Activated T-cell treated with anti-CD3 and anti-CD28 coated beads, Interleukin-2, amount 50 U/mL, for 72 hours (primary cell): ENCODE measurements at places on chromosomes 1 and 21. TPM values are rescaled to one million over a fixed set of nuclear protein-coding genes. Genes with fewer than 3 reads are reported as not detected.

The FHAD1 gene
- total RNA-seq: 0.49 TPM

The TMEM61 gene
- not detected for total RNA-seq

The CSMD2 gene
- total RNA-seq: not detected

The PAQR7 gene
- total RNA-seq: 5.1 TPM

The OR2T6 gene
- total RNA-seq: not detected

The SYCP1 gene
- not detected for total RNA-seq

The AADACL3 gene
- total RNA-seq: not detected

The ZNF695 gene
- total RNA-seq: 6.3 TPM

DNA sequence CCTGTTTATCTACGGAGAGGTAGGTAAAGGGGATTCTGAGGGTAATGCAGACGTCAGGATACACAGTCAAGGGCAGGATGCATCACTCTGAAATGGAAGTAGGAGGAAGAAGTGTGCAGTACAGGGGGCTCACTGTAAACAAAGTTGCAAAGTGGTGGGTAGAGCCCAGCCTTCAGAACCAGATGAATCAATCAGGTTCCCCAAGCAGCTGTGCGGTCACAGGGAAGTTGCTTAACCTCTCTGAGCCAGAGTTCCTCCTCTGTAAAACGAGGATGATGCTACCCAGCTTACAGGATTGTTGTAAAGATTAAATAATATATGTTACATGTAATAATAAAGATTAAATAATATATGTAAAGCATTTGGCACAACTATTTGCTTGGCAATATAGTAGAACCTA, 13.5 kb upstream of the MYOM3 start:
- H3K36me3 ChIP-seq: peaks cover 3% of the 10 kb centered on the region
- no peak overlapping the region for H3K4me3 ChIP-seq
- H3K4me1 ChIP-seq: no peaks in the 10 kb centered on the region

- no peak overlapping the region for H3K27ac ChIP-seq
- peaks cover 14% of the 10 kb centered on the region for H3K27me3 ChIP-seq
- no peak for DNase-seq
Measured at GRCh38 chr1:232662910-232663309, 33.0 kb upstream of the SIPA1L2 start.

- no peak overlapping the region for H3K4me3 ChIP-seq
- no peaks in the 10 kb centered on the region for H3K4me1 ChIP-seq
- H3K36me3 ChIP-seq: no peaks in the 10 kb centered on the region
- H3K27me3 ChIP-seq: no peaks in the 10 kb centered on the region
Measured at GRCh38 chr1:99326215-99326949, 62.1 kb downstream of the PLPPR4 start.

GRCh38 chr1:2379733-2380404, 11.5 kb downstream of the MORN1 start:
- no peak for DNase-seq
- H3K27me3 ChIP-seq: no peaks in the 10 kb centered on the region
- H3K4me1 ChIP-seq: no peaks in the 10 kb centered on the region
- no peak overlapping the region for H3K27ac ChIP-seq
- H3K4me3 ChIP-seq: no peak overlapping the region

- DNase-seq: no peak
- H3K36me3 ChIP-seq: no peaks in the 10 kb centered on the region
- no peak overlapping the region for H3K27ac ChIP-seq
- H3K4me1 ChIP-seq: no peaks in the 10 kb centered on the region
- H3K27me3 ChIP-seq: peaks cover 5% of the 10 kb centered on the region
Measured at GRCh38 chr1:7378346-7379130, 392.6 kb upstream of the VAMP3 start.

DNA sequence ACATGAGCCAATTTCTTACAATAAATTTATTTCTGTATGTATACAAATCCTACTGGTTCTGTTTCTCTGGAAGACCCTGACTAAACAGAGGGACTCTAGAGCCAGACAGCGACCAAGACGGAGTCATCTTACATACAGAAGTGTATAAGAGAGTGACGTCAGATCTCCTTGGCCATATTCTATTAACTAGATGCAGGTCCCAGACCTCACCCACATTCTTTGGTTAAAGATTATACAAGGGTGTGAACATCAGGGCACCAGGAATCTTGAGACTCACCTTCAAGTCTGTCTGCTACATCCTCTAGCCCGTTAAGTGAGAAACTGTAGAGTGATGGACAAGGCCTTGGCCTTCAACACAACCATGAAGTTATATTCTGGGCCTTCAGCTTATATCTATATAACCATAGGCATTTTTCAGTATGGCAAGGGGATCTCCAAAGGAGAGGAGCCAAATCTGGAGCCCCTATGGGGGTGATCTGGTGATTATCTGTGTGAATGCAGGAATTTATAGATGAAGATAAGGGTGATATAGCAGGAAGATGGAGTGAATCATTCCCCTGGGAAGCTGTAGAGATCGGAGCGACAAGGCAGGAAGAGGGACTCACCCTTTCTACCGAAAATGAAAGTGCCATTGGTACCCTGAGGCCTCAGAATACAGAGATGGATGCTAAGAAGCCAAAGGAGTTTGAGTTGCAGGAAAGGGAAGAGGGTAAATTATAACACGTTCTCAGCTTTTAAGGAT, 83.9 kb downstream of the ADAMTS1 start:
- H3K27ac ChIP-seq: no peak overlapping the region
- H3K4me1 ChIP-seq: no peaks in the 10 kb centered on the region
- no peak overlapping the region for H3K4me3 ChIP-seq
- no peaks in the 10 kb centered on the region for H3K27me3 ChIP-seq
- no peak for DNase-seq
- no peaks in the 10 kb centered on the region for H3K36me3 ChIP-seq

- DNase-seq: no peak
- H3K36me3 ChIP-seq: no peaks in the 10 kb centered on the region
- no peaks in the 10 kb centered on the region for H3K4me1 ChIP-seq
- no peak overlapping the region for H3K4me3 ChIP-seq
- no peak overlapping the region for H3K27ac ChIP-seq
Measured at GRCh38 chr1:153583976-153584375, 18.3 kb upstream of the S100A2 start.

DNA sequence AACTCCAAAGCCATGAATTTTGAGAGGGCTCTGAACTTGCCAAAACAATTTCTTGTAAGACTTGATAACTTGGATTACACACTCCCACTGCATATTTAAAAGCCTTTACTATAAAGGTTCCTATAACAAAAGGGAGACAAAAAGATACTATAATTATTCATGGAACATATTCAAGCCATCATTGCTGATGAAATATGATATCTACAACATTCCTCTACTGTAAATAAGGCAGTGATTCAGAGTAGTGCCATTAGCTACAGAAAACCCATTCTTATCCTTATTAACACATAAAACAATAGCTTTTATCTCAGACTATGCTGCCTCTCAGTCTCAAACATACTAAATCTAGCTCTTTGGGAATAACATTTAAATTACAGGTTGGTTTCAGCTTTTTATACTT, 675.5 kb upstream of the CXADR start:
- H3K27ac ChIP-seq: no peak overlapping the region
- H3K27me3 ChIP-seq: no peaks in the 10 kb centered on the region
- no peaks in the 10 kb centered on the region for H3K4me1 ChIP-seq
- no peaks in the 10 kb centered on the region for H3K36me3 ChIP-seq

DNA sequence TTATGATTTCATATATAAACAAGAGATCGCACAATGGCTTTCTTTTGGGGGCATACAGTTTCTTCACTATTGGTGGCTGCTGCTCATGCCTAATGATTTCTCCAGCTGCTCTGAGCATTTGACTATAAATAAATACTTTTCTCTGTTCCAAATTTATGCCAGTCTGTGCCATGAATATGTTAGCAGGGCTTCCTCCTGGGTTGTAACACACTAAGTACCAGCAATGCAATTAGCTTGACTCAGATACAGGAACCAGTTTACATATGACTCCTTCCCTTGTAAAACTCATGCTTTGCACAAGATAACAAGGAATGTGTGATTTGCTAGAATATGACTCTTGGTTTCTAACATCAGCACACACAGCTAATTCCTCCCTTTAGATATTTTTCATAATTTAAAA, 1629.7 kb downstream of the NCAM2 start:
- H3K27ac ChIP-seq: no peak overlapping the region
- H3K36me3 ChIP-seq: no peaks in the 10 kb centered on the region
- no peak for DNase-seq
- no peaks in the 10 kb centered on the region for H3K4me1 ChIP-seq
- H3K4me3 ChIP-seq: no peak overlapping the region
- no peaks in the 10 kb centered on the region for H3K27me3 ChIP-seq

- H3K4me1 ChIP-seq: peaks cover 46% of the 10 kb centered on the region
- H3K4me3 ChIP-seq: peak overlapping the region; percentile 94
- peaks cover 2% of the 10 kb centered on the region for H3K36me3 ChIP-seq
- peak; percentile 89 for DNase-seq
- H3K27ac ChIP-seq: peak overlapping the region; percentile 91
- no peaks in the 10 kb centered on the region for H3K27me3 ChIP-seq
Measured at GRCh38 chr1:2300851-2301606, 72.9 kb downstream of the SKI start.

GRCh38 chr21:42348762-42349161, 2.0 kb downstream of the TFF2 start:
- no peaks in the 10 kb centered on the region for H3K27me3 ChIP-seq
- no peaks in the 10 kb centered on the region for H3K36me3 ChIP-seq
- H3K4me1 ChIP-seq: no peaks in the 10 kb centered on the region
- no peak overlapping the region for H3K27ac ChIP-seq
- H3K4me3 ChIP-seq: no peak overlapping the region
- no peak for DNase-seq

DNA sequence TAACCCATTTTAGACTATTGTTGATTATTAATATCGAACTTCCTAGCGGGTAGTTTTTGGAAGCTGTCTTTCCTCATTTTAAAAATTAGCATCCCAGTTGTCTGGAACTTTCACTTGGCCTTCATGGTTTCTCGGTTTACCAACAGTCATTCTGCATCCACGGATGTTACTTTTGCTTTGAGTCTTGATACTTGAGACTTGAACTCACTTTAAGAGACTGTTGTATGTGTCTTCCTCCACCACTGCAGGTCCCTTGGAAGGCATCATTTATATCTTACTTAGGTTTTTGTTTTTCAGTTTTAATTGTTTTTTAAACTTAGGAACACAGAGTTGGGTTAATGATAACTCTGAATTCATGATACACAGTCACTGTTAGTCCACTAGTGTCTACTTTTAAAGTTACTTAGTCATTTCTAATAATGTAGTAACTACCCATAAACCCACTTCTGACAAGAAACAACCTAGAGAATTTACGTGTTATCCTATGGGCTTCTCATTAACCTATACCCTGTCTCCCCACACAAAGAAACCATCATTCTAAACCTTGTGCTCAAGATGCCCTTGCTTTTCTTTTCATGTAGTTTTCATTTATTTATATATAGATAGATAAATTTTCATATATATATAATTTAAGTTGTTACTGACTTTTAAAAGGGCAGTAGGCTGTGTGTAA, 152.6 kb downstream of the ZP4 start:
- H3K27me3 ChIP-seq: no peaks in the 10 kb centered on the region
- H3K36me3 ChIP-seq: no peaks in the 10 kb centered on the region
- peak overlapping the region; percentile 43 for H3K27ac ChIP-seq
- no peak for DNase-seq
- no peak overlapping the region for H3K4me3 ChIP-seq
- H3K4me1 ChIP-seq: peaks cover 6% of the 10 kb centered on the region

GRCh38 chr1:28190996-28191645, 14.6 kb upstream of the PTAFR start:
- no peaks in the 10 kb centered on the region for H3K4me1 ChIP-seq
- DNase-seq: no peak

DNA sequence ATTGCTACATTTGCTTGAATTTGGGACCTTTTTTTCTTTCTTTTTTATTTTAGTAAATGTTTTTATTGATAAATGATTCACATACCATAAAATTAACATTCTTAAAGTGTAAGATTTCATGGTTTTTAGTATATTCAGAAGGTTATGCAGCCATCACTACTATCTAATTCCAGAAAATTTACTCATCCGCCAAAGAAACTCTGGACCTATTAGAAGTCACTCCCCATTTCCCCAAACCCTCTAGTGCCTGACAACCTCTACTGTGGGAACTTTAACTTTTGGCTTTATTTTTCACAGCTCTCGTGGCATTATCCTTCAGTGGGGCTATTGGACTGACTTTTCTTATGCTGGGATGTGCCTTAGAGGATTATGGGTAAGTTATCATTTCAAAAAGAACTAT, 4.5 kb downstream of the LEPR start:
- peaks cover 7% of the 10 kb centered on the region for H3K36me3 ChIP-seq
- no peak overlapping the region for H3K4me3 ChIP-seq
- H3K27me3 ChIP-seq: no peaks in the 10 kb centered on the region
- peaks cover 6% of the 10 kb centered on the region for H3K4me1 ChIP-seq
- no peak overlapping the region for H3K27ac ChIP-seq
- DNase-seq: no peak

DNA sequence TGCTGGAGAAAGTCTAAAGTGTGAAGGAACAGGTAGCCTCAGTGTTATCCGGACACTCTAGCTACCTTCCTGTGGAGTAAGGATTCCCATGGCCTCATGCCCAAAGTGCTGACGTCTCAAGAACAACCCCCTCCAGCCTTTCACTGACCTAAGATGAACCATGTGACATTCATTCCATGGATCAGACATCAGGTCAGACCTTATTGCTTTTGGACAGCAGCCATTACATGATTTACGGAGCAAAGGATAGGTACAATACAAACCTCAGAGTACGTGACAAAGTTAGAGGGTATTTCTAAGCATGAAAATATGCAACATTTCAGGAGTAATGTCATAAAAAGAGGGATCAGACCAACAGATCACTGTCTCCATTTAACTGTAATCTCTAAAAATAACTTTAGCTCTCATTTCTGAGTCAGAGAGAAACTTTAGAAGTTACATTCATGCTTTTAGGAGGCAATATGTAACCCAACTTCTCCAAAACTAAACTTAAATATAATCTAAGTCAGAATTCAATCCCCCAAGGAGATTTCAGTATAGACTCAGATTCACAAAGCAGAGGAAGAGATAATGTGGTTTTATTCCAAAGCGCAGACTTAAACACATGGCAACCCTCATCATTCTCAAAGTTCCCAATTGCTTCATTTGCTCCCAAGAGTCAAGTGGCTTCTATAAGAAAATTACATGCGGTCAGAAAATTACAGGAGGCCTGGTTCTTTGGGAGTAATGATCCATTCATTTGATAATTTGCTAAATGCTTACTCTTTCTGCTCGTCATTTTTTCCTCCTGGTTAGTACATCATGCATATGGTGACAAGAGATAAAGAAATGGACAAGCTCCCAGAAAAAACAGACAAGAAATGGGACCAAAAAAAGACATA, 280.4 kb downstream of the SETD4 start:
- no peaks in the 10 kb centered on the region for H3K4me1 ChIP-seq
- DNase-seq: no peak
- no peak overlapping the region for H3K27ac ChIP-seq
- no peak overlapping the region for H3K4me3 ChIP-seq
- peaks cover 17% of the 10 kb centered on the region for H3K27me3 ChIP-seq

GRCh38 chr1:182189535-182190066, 128.1 kb upstream of the ZNF648 start:
- H3K4me3 ChIP-seq: no peak overlapping the region
- no peak for DNase-seq
- no peaks in the 10 kb centered on the region for H3K36me3 ChIP-seq
- peaks cover 26% of the 10 kb centered on the region for H3K4me1 ChIP-seq
- peaks cover 29% of the 10 kb centered on the region for H3K27me3 ChIP-seq
